SHP77 (cell line): ENCODE measurements at places on chromosomes 12 and 14.

GRCh38 chr12:19792028-19792427 lies 352.7 kb downstream of the AEBP2 start:
- DNase-seq: no peak

DNA sequence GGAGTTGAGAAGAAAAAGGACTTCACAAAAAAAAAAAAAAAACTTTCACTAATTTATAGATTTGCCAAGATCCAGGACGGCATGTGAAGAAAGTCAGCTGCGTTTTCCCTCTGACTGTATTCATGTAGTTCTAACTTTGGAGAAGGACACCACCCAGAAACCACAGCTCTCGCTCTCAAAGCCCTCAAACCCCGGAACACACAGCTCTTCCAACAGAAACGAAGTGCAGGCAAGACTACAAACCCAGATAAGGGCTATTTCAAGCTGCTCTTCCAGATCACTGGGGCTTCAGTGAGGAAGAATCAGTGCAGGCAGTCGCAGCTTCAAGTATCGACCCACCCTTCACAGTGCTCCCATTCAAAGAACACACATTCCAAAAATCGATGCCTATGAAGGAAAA lies 13.2 kb downstream of the KCNH5 start:
- DNase-seq: no peak

DNA sequence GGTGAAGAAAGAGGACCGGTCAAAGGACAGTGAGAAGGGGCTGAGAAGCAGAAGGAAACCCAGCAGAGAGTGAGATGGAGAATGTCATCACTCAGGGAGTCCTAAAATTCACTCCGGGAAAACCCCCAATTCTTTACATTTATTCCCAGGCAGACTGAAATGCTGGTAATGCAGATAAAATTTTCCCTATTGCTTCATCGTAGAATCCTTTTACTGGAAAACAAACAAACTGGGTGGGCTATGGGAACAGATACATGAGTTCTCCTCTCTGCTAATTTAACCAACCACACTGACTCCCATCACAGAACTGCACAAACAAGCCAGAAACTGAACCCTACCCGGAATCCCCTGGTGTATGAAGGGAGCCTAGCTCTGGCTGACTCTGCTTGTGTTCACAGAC lies 20.9 kb downstream of the HEBP1 start:
- no peak for DNase-seq

DNA sequence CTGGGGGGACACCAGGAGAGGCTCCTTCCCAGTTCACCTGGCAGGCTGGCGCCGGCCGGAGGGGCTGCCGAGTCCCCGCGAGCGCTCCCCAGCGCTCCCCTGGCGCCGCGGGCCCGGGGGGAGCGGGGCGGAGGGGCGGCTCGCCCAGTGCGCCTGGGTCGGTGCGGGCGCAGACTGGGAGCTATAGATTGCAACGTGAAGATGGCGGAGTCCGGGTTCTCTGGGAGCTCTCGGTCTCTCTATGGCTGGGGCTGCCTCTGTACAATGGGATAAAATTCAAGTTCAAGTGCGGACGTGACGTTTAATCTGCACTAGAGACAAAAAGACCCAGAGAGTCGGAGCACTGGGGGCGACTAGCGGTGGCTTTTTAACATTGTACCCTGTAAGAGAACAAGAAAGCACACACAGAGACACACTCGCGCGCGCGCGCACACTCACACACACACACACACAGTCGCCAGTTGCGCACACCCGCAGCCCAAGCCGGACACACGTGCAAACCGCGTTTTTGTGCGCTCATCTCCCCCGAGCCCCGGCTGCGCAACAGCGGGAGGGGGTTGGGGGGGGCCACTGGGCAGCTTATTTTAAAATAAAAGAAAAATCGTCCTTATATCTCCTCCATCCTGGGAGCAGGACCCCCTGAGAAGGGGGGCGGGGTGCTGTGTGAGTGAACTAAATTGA lies at the start of gene BCL11B:
Gene BCL11B (minus strand): TSS at position 247 of the 681 bp plus-strand sequence. CDS start 979 bp downstream, outside the sequence.
- no peak for DNase-seq

- no peak for DNase-seq
These were observed 442.2 kb upstream of the CCDC196 start for GRCh38 chr14:66043921-66044320.

DNA sequence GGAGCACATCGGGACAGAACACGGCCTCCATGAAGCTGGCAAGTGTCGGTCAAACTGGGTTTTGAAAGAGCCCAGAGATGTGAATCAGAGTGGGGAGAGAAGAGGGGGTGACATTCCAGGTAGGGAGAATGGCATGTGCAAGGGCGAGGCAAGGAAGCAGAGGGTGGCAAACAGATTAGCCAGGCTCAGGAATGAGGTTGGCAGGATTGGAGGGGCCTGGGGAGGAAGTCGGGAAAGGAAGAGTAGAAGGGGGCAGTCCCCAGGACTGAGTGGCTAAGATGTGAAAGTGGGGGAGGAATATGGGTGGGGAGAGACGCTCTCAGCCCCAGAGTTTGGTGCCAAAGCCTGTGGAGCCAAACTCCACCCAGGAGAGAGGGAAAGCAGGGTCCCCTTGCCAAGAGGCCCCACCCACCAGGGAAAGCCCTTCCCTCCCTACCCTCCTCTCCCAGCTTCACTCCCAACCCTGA lies 5.5 kb upstream of the HDAC7 start:
- DNase-seq: no peak

- DNase-seq: no peak
These were observed 79.1 kb upstream of the EEA1 start for GRCh38 chr12:93008044-93008778.

DNA sequence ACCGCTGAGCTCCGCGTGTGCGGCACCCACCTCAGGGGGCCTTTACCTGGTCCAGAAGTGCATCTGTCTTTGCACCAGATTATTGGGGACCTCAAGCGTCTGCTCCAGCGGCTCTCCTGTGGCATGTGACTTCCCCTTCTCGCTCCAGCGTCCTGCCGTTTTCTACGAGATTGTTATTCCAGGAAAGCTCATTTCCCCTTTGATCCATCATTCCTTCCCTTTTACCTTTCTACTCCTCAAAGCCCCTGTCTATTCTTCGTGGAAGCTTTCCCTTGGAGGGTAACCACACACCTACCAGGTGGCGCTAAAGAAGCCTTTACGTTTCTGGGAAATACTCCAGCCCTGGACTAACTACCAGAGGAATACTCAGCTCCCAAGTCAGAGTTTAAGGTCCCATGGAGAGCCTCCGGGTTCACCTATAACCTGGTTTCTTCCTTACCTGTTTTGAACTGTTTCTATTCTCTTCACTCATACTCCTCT lies 1.5 kb downstream of the FKBP4 start:
- DNase-seq: no peak

- DNase-seq: no peak
These were observed 120.9 kb upstream of the GSC start for GRCh38 chr14:94890785-94891184.

GRCh38 chr14:100072783-100073346 lies 7.6 kb downstream of the EVL start:
- peak; percentile 4 for DNase-seq

- no peak for DNase-seq
These were observed 600.1 kb upstream of the FLRT2 start for GRCh38 chr14:84929834-84930233.

DNA sequence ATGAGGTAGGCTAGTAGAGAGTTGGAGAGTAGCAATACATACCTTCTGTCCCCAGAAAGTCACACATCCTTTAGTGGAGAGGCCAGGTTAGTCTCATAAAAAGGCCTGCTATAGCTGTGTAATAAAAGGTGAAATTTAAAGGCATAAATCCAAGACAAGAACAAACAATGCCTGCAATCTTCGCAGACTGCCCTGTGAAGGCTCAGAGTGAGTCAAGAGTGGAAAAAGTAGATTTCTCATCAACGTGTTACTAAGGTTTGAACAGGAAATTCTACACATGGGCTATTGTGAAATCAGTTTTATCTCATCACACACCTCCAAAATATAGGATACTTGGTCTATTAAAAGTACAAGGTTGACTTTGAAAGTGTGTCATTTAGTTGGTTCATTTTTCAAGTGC lies at the start of gene KLRC1:
Gene KLRC1 (minus strand): TSS at position 222 of the 400 bp plus-strand sequence. CDS start 2,221 bp downstream, outside the sequence.
- no peak for DNase-seq

DNA sequence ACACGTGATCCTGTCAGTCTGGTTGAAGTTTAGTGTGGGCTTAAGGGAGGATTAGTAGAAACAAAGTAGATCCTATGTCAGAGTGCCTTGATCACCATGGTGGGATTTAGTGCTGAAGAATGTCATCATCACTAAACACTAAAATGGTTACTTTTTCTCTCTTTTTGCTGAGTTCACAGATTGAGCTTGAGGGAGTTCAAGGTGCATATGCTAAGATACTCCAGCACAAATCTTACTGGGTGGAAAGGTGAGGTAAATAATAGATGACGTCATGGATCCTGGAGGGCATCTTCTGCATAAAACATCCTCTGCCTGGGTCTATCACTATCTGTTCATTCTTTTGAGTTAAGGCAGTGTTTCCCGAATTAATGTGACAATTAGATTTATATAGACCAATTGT lies 4.9 kb downstream of the GALNT8 start:
- no peak for DNase-seq

GRCh38 chr14:98766818-98767217 lies 505.2 kb downstream of the BCL11B start:
- DNase-seq: no peak

DNA sequence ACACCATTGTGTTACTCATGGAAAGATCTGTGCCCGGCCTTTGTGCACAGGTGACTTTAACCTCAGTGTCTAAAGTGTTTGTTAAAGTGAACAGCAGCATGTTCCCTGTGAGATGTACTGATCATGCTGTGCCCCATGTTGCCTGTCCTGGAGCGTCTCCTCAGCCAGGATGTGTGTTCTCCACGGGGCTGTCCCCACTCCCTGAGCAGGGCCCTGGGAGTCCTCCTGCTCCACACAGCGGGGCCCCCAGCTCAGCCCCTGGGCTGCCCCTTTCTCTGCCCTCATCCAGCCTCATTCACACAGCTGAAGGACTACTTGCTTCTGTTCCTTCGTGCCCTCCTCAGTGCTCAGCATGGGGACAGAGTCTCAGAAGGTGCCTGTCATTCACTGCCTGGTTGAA lies 131.5 kb downstream of the SLC38A6 start:
- DNase-seq: no peak

- DNase-seq: no peak
These were observed 66.6 kb downstream of the ERGIC2 start for GRCh38 chr12:29314416-29314815.
